Fibroblast of skin of right biceps (primary cell): ENCODE measurements at places on chromosomes 5 and 9.

DNA sequence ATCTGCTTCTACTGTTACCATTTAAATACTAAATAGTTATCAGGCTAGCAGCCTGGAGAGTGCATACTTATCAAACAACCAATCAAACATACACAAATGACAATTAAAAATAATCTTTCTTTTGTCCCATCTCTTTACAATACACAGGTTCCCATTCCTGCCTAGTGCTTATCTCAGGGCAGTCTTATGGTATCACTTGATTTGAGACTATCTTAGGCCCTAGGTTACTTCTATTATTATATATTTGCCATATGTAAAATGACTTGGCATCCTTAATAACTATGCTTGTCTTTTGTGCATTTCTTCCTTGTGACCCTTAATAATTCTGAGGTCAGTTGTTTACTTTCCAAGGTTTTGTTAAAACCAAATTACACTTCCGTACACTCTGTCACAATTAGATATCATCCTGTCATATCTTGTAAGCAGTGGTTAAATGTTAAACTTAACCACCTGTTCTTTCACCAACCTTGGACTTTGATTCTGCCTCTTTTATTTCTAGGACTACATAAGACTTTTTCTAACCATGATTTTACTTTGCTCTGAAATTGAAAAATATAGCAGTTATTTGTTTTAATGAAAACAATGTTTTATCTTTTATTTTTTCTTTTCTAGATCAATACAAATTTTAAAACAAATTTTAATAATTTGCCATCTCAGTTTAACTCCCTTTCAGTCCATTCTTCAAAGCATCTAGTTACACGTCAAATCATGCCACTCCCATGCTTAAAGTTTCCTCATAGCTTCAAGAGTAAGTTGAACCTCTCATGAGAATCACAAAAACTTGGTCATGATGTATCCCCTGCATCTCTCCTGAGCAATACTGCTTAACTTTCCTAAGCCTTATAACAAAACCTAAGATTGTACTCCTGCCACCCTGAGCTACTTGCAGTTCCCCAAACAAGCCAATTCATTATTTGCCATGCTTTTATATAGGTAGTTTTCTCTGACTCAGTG, 281.3 kb downstream of the HCN1 start:
- DNase-seq = no peak

DNA sequence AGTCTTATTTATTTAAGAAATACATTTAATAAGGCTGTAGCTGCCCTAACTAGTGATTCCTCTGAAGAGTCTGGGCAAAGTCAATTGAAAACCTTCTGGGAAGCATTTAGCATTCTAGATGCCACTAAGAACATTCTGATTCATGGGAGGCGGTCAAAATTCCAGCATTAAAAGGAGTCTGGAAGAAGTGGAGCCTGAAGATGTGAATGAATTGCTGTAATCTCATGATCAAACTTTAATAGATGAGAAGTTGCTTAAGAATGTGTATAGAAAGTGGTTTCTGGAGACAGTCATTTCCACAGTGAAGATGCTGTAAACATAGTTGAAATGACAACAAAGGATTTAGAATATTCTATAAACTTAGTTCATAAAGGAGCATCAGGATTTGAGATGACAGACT, 61.4 kb downstream of the WDR41 start:
- peak; percentile 66 for DNase-seq

GRCh38 chr5:19927919-19928318, 60.1 kb downstream of the CDH18 start:
- DNase-seq = no peak

GRCh38 chr9:73847536-73847935, 649.6 kb upstream of the RORB start:
- DNase-seq = no peak

DNA sequence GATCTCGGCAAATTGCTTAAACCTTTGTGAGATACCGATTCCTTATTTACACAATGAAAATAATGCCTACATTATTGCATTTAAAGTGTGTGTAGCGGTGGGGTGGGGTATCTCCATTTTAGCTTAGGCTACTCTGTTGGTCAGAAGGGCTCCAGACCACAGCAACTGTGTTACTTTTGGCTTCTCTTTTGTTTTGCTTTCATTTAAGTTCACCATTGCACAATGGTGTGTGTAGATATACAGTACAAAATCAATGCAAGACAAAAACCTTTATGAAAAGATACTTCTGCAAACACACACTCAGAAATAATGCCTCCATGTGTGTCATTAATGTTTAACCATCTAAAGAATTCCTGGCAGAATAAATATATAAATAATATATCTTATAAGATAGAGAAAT, 279.4 kb downstream of the FBXL17 start:
- no peak for DNase-seq

DNA sequence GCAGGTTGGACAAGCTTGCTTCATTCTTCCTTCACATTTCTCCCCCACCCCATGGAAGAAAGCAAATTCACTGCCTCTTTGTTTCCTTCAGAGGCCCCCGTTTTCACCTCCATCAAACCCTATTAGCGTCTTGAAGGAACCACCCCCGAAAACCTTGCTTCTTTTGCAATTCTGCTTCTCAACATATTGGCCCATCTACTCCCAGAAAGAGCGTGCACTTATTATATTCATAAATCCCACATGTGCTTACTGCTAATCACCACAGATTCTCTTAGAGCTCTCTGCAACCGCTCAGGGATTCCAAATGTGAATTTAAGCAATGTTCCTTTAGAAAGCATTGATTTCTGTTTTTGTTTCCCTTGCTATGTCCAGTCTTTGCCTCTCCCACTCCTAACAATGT, 1.1 kb downstream of the F2RL2 start:
- DNase-seq = no peak

DNA sequence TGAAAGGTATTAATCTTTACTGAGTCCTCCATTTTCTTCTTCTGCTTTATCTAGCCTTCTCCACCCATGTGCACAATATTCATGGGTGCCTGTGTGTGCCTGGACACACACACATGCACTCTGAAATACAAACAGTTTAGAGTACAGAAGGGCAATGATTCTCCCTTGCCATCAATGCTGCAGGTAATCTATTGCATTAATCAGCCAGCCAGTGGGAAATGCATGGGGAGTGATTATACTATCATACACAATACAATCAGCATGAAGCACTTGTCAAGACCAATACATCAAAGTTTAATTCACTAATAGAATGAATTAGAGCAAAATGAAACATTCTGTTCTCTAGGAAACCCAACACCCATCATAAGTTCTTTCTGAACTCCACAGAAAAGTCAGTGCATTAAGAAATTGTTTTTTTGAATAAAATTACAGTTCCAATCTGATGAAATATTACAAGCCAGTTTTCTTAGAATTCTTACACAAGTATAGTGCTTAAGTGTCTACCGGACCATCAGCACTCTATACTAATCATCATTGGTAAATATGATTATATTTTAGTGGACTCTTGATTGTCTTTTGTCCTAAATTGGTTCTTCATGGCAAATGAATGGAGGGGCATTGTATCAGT, 172.2 kb downstream of the ZSWIM6 start:
- no peak for DNase-seq

- peak; percentile 65 for DNase-seq
Measured at GRCh38 chr5:4802044-4802443, 338.1 kb upstream of the ADAMTS16 start.

- DNase-seq = peak; percentile 8
Measured at GRCh38 chr5:29197631-29198454, 1995.6 kb upstream of the CDH6 start.

DNA sequence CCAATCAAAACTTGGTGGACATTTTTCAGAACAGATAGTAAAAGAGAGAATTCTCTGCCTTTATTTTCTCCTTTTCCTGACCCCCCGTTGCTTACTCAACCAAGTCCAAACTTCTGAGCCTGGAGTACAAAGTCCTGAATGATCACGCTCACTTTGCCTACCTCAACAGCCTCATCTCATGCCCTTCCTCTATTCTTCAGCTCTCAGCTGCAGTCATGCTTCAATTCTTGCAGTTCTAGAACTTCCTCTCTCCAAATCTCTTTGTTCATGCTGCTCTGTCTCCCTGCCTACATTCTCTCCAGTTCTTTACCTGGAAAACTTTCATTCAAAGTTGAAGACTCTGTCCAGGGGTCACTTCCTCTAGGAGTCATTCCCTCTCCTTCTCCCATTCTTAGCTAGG, 398.5 kb upstream of the SLC24A2 start:
- no peak for DNase-seq

- DNase-seq = peak; percentile 64
Measured at GRCh38 chr9:111805830-111806241, 11.1 kb upstream of the SHOC1 start.

DNA sequence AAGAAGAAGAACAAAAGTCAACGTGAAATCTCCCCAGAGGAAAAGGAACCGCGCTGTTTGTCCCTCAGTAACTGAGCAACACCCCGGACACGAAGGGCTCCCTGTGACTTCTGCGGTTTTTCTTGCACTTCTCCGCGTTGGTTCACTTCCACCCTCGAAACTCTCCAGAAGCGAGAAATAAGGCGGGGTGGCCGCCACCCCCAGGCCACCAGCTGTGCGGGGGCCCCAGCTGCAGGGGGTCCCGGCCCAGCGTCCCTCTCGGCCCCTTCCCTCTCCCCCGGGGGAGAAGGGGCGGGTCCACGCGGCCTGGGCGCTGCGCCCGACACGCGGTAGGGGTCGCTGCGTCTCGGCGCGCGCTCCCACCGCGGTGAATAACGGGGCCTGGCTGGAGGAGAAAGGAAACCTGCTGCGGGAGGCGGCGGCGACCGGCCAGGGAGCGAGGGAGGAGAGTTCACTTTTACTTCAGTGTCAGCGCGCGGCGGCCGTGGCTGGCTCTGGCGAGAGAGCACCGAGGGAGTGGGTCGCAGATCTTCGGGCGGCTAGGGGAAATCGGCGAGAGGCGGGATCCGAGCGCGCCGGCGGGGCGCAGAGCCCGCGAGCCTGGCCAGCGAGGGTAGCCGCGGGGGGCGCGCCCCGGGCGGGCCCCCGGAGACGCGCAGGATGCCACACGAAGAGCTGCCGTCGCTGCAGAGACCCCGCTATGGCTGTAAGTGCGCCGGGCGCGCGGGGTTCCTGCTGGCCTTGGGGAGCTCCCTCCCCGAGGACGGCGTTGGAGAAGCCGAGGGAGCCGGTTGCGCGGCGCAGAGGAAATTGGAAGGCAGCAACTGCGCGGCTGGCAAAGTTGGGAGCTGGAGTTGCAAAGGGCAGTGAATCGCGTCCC, at the start of gene IQGAP2:
IQGAP2 (plus strand) TSS at position 400 of the 880 bp plus-strand sequence; CDS start at position 661, 261 bp downstream.
- peak; percentile 66 for DNase-seq

DNA sequence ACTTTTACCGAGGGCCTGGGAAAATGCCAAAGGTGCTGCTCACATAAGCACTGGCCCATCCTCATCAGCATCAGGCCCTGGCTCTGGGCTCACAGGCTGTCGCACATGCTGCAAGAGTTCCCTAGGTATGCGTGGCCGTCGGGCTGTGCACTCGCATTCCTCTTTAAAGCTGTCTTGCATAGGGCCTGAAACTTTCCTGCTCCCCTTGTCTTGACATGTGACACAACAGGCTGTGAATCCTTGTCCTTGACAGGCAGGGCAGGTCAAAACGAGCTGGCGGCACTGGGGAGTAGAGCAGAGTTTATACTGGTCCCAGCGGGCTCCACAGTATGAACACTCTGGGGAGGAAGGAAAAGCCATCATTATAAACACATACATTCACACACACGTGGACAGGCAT, 30.7 kb downstream of the TSTD2 start:
- no peak for DNase-seq

GRCh38 chr5:178466342-178466741, 123.9 kb downstream of the COL23A1 start:
- no peak for DNase-seq
